ENCODE measurements at places on chromosomes 3 and 15.

DNA sequence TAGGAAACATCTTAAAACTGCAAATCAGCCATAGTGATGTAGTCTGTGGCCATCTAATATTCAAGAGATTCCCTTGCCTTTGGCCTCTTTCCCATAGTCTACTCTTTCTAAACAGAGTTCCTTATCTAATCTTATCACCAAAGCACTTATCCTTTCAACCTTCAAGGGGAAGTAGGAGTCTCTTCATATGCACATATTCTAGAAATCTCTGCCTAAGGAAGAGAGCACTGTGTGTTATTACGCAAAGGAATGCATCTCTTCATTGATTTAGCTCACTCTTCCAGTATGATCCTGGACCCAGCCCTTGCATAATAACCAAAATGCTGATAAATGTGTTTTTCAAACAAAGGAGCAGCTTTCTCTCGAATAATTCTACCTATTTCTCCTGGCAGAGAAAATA is 253.7 kb upstream of the TPRG1 start:
- DNase-seq = no peak

GRCh38 chr15:101551696-101552591 is 62.4 kb upstream of the PCSK6 start:
- DNase-seq = no peak

GRCh38 chr15:99438691-99439523 is 126.9 kb upstream of the MEF2A start:
- DNase-seq = no peak

GRCh38 chr3:178454726-178455125 is 81.5 kb upstream of the KCNMB2 start:
- no peak for DNase-seq
